Right cardiac atrium (tissue), 5 donors: ENCODE measurements at places on chromosomes 4 and X.
A peak's percentile ranks its signal among the peaks of the same experiment; 100 is the strongest.

- DNase-seq: no peak
These were observed 897.5 kb upstream of the AGA start for GRCh38 chr4:178339769-178340168.

- no peak for DNase-seq
These were observed 54.9 kb downstream of the USO1 start for GRCh38 chr4:75779105-75779757.

DNA sequence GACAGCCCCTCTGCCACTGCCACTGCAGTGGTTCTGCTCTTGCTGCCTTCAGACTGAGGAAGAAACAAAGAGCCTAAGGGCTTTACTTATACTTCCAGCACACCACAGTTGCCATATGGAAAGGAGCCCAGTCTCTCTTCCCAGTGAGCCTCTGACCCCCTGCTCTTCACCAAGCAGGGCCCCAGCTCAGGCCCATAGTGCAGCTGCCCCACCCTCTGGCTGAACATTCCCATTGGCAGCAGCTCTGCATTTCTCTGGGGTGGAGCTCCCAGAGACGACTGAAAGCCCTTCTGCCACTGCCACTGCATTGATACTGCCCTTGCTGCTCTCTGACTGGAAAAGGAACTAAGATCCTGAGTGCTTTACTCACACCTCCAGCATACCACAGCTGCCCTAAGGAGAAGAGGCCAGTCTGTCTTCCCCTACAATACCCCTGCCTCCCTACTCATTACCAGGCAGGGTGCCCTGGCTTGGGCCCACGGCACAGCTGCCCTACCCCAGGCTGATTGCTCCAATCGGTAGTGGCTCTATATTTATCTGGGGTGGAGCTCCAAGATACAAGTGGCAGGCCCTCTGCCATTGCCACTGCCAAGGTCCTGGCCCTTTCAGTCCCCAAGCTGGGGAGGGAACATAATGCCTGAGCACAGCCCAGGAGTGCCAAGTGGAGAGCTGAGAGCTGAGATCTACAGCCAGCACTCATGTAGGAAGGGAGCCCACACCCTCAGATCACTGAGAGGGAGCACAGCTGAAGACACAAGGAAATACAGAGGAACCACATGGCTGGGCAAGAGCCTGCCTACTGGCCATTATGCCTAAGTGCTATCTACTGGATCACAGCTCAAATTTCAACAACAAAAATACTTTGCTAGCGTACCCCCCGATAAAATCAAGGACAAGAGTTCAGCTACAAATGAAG is 36.0 kb downstream of the AWAT2 start:
- peak; percentile 52 for DNase-seq

DNA sequence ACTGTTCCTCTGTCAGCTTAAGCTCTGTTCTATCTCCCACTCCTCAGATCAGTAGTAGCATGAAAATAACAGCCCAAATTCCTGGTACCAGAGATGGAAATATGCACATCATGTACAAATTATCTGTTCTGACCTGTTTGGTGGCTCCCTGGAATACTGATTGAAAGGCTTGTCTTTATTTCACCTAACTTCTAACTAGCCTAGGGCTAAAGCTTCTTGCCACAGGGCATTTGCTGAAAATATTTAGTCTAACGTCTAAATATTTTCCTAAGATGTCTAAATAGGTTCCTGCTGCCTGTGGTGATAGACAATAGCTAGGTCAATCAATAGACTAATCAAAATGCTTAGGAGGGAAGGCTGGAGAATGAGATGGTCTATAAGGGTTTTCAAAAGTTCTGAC is 12.9 kb upstream of the PRMT9 start:
- DNase-seq: no peak

DNA sequence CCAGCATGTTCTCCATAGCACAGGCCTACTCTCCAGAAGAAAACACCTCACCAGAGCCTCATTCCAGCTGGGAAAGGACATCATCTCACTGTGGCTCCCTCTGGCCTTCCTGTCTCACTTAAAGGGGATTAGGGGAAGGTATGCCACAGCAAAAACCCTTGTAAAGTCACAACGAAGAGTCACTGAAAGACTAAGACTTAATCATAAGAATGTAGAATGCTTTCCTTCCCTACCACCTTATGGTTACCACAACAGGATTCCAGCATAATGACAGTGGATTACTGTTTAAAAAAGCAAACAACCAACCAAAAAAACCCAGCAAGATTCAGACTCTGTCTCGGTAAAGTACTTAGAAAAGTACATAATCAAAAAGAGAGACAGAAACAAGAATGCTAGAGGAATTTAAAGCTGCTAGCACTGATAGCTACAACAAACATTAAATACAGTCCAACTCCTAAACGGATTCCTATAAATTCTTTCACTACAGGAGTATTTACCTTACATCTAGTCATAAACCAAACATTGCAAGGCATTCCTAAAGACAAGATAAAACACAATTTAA is 75.1 kb downstream of the BANK1 start:
- DNase-seq: no peak

GRCh38 chr4:83323136-83323535 is 11.5 kb downstream of the HPSE start:
- DNase-seq: no peak

DNA sequence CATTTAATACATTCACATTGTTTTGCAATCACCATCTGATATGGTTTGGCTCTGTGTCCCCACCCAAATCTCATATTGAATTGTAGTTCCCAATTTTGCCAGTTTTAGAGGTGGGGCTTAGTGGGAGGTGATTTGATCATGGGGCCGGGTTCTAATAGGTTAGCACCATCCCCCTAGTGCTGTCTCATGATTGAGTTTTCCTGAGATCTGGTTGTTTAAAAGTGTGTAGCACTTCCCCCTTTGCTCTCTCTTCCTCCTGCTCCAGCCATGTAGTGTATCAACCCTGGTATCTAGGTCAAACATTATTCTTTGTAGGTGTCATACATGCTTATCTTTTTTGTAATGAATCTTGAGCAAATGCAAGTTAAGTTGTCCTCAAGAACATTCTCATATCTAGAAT is 83.3 kb upstream of the KIT start:
- DNase-seq: no peak

DNA sequence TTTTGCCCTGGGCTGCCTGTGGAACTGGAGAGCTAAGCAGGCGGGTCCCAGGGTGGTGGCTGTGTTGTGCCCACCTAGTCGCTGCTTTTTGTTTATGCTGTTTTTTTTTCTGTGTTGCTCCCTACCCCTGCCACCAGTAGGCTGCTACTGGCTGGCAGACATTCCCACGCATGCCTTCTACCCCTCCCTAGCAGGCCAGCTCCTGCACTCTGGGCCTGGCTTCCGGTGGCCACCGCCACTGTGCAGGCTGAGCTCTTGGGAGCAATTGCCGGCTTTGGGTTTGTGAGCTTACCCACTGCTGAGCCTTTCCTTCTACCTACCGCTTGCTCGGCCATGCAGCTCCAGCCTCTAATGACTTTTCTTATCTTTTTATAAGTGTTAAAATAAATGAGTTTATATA is 57.6 kb downstream of the RBM46 start:
- DNase-seq: no peak

- DNase-seq: no peak
These were observed 274.3 kb upstream of the IL1RAPL1 start for GRCh38 chrX:28312965-28313364.

DNA sequence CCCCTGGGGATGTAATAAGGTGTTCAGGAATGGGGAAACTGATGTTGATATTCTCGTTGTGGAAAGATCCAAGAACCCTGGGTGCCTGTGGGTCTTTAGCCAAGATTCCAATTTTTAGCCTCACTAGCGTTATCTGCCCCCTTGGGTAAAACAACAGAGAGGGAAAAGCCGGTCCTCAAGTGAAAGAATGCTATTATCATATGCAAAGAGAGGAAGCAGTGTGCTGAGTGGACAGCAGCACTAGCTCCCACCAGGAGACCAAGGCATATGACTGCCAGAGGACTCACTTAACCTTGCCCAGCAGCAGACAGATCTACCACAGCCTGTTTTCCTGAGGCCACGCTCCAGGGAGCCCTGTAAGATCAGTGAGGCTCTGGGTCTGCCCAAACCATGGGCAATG is 257.9 kb upstream of the CPEB2 start:
- no peak for DNase-seq

- DNase-seq: peak; percentile 56
These were observed 16.1 kb upstream of the ATP8A1 start for GRCh38 chr4:42673082-42673425.

DNA sequence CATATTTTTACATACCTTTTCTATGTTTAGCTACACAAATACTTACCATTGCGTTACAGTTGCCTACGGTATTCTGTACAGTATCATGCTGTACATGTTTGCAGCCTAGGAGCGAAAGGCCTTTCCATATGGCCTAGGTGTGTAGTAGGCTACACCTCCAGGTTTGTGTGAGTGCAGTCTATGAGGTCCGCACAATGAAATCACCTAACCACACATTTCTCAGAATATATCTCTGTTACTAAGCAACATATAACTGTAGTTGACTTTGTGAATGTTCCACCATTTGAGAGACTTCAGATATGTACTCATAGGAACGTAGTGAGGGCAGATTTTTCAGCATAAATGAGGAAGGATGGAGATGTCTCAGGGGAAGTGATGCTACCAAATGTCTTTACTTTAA is 62.6 kb downstream of the WWC2 start:
- no peak for DNase-seq

- no peak for DNase-seq
These were observed 118.3 kb upstream of the ETNPPL start for GRCh38 chr4:108881190-108881589.

DNA sequence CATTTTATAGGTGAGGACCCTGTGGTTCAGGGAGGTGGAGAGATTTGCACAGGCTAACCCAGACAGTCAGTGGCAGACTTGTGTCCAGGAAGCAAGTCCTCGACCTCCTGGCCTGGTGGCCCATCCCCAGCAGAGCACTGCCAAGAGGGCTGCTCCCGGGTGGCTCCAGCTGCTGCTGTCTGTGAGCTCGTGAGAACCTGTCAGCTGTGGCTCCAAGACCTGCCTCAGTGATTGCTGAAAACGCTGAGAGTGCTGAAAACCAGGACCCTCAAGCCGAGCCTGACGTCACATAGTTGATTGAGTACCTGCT is 74.2 kb downstream of the RTL9 start:
- no peak for DNase-seq

DNA sequence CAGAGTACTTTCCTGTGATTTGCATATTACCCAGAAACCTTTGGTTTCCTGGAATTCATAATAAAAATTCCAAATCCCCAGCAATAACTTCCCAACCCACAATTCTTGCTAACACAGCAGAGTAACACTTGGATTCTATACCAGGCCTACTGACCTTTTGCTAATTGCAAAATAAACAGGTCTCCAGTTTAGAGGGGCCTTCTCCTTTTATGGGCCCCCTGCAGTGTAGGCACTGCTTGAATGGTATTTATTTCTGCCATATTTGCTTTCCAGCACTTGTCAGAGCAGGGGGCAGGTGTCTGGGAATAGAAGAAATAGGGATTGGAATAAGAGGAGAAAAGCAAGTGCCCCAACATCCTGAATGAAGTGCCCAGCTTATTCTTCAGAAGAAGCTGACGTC is 25.3 kb upstream of the GPC3 start:
- no peak for DNase-seq

DNA sequence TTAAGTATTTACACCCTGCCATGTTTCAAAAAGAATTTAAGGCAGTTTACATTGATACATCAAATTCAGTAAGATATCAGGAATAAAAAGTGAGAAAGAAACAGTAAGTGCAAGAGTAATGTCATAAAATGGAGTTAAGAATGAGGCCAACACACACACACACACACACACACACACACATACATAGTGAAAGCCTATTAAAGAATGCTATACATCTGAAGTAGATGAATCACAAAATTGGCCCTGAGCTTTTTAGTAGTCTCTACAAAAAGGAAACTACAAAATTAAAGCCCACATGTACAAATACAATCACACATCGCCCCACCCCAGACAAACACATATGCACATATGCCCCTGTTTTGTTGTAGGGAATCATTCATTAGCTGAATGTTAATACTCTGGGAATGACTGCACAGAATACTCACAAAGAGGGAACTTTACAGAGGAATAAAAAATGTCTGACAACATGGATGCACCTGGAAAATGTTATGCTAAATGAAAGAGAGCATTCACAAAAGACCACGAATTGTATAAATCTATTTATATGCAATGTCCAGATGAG is 428.8 kb downstream of the IL15 start:
- no peak for DNase-seq

GRCh38 chr4:52869196-52869595 is 7.1 kb downstream of the RASL11B start:
- peak; percentile 94 for DNase-seq

DNA sequence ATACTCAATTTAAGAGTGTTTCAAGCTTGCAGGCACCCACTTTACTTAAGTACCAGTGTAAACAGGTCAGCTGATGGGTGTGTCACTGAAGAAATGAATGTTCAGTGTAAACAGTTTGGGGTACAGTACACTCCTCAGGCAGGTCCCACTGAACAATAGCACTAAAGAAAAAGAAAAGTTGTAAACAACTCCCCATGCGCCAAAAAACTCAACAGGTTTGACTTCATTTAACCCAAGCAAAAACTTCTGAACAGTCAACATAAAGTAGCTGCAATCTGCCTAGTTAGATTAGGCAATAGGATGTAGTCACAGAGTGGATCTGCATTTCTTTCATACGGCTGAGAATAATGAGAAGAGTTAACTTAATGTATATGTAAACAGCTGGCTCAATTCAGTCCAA is 93.2 kb downstream of the FAM13A start:
- no peak for DNase-seq

DNA sequence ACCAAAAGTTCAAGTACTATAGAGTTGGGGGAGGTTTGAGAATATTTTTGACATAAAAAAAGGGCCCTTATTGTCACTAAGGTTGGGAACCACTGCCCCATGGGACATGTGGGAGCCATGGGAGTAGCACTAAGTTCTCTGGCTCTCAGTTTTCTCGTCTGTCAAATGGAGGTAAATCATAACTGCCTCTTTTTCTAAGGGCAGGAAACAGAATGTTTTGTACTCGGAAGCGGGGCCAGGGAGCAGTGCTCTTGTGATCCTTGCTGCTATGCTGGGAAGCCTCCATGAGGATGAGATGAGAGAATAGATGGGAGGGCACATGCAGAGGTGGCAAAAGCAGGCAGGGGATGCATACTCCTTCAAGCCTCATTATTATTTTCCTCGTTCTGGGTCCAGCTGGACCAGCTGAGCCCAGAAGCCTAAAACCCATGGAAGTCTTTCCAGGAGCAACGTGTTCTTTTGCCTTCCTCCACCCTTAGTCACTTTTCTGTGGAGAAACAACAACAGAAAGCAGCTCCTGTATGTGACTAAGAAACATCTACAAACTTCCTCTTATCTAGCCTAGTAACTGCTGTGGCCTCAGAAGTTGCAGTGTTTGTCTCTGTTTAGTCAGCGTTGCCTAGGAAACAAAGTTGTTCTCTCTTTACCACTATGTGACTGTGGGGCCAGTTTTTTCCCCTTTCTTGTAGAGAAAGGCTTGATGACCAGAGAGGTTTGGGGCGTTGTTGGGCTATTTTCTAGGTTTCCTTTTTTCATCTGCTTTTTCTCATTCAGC is 64.8 kb downstream of the TSC22D3 start:
- no peak for DNase-seq

GRCh38 chr4:126180642-126181041 is 865.9 kb downstream of the FAT4 start:
- no peak for DNase-seq
